T-helper 17 cell (primary cell): ENCODE measurements at places on chromosomes 5 and 9.

DNA sequence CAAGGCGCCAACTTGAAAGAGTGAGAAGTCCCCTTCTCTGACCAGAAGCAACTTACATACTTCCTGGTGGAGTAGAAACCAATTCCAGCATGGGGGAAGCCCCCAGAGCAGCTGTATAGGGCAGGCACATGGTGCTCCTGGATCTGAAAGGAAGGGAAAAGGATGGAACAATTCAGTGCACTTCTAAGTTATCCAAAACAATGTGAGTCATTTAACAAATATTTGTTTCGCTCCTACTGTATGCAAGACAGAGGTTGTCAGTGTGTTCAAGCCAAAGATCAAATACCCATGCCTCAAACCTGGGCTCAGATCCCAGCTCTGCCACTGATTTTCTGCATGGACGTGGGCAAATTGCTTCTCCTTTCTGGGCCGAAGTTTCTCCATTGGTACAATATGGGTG, 67.1 kb downstream of the LHX2 start:
- no peak for DNase-seq

DNA sequence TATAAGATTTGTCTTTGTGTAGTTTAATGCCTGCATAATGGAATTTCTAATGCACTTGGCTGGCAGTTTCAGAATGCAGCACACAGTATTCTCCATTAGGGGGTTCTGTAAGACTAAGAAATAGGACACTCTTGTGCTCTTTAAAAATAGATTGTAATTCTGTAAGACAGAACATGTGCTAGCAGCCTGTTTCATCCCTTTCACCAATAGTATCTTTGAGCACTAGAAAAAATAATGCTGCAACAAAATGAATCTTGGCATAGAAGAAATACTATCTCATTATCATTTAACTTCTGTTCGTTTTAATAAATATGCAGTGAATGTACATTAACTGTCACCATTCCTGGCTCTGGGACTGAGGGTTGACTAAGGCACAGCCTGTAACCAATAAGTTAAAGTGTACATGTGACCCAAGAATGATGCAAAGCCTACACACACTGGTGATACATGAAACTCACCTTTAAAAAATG, 23.8 kb upstream of the ZNF622 start:
- no peak for DNase-seq

- DNase-seq = no peak
Observed at GRCh38 chr9:81855538-81855937, 72.7 kb upstream of the SPATA31D4 start.

DNA sequence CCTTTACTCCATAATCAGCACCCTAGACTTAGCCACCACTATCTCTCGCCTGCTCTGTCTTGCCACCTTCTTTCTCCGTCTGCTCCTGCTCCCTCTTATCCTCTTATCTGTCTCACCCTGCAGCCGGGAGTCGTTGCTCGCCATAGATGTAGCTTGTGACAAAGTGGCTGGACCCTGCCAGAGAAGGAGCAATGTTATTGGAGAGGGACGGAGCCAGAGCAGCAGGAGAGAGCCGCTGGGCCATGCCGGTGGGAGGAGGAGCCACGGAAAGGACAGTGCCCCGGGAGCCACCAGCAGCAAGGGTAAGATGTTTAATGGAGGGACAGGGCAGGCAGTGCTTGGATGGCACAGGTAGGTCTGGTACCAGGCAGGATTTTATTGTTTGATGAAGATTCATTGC, 137.3 kb downstream of the SEC61B start:
- no peak for DNase-seq

- no peak for DNase-seq
Observed at GRCh38 chr5:163503106-163504078, 2.0 kb upstream of the MAT2B start.

- no peak for DNase-seq
Observed at GRCh38 chr5:125611541-125611940, 811.7 kb upstream of the GRAMD2B start.
